ENCODE measurements at places on chromosomes 3 and 15.

- no peak for DNase-seq
Observed at GRCh38 chr15:78895471-78895870, 22.8 kb downstream of the MORF4L1 start.

DNA sequence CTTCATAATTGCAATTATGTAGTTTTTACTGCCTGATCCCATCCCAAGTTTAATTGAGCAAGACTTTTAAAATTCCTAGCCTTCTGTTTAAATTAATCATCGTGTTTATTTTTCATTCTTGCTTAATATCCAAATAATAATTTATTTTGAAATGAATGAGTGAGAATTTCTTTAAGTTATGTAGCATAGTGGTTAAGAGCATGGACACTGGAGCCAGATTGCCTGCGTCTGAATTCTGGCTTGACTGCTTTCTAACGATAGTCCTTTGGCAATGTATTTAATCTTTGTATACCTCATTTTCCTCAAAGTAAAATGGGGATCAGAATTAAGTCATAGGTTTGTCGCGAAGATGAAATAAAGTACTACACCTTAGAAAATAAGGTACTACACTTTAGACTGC lies 71.4 kb downstream of the LRRC49 start:
- DNase-seq, result no peak

GRCh38 chr3:59368900-59369675 lies 319.3 kb upstream of the CFAP20DC start:
- DNase-seq, result no peak

- no peak for DNase-seq
Observed at GRCh38 chr15:99098991-99099390, 5.9 kb upstream of the SYNM start.

DNA sequence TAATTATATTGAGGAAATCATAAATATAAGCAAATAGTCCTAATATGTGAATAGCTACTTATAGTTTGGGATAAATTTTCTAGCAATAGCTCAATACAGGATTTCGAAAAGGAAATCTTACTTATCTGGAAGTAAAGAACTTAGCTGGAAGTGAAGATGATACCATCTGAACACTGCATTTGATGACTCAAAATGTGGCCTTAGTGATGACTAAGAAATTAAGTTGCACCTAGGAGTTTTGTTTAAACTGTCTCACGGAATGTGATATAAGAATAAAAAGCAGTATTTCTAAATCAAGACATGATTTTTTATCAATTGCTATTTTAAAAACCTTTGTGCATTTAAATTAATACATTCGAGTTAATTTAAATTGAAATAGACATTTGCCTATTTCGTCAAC lies 91.2 kb downstream of the EOMES start:
- peak; percentile 44 for DNase-seq

DNA sequence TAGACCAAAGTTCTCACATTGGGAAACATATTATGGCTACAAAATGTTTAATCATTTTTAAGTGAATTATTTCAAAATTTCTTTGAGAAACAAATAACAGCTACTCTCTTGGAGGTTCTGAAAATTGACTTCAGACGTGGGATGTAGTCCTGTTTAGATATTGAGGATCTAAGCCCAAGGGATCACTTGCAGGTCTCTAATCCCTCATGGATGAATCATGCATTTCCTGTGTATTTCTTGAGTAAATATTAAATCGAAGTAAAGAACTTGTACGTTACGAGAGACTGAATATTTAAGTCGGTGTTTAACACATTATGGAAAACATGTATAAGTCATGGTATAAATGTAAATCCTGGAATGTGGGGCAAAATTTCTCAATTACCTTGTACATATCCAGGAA lies 119.8 kb downstream of the EPHA3 start:
- no peak for DNase-seq

DNA sequence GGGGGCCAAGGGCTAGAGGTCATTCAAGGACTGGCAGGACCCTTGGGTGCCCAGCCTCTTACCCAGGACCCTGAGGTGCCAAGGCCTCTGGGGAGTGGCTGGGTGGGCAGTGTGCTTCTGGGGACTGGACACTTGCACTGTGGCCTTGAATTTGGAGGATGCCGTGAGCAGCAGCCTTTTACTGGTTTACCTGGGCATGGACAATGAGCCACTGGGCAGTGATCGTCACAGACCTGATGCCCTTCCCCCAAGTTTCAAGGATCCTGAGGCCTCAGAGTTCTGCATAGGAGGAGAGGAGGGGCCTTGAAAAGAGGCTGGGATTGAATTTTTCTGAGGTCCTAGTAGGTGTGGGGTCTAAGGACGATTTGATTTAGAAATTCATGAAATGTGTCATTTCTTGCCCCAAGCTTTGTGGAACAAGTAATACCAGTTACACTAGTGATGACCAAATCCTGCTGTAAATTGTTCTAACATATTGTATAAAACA lies 146.1 kb upstream of the TPM1 start:
- DNase-seq, result peak; percentile 85

DNA sequence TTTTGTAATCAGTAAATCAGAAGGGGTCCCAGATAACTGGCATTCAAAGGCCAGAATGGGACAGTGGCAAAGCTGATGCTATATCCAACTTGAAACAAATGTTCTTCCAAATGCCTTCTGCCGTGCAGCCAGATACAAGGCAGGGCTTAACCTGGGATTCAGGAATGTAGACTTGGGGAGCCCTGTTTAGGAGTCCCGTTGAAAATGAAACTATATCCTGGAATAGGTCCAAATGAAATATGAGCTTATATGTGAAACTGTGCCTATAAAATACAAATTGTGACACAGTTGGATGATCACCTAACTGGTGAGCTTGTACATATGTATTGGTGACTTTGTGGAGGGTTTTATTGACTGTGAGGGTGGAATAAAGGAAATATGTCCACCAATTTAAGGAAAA lies 28.7 kb downstream of the FRMD4B start:
- DNase-seq, result no peak

- DNase-seq, result no peak
Observed at GRCh38 chr15:47349179-47349578, 368.1 kb upstream of the SEMA6D start.

DNA sequence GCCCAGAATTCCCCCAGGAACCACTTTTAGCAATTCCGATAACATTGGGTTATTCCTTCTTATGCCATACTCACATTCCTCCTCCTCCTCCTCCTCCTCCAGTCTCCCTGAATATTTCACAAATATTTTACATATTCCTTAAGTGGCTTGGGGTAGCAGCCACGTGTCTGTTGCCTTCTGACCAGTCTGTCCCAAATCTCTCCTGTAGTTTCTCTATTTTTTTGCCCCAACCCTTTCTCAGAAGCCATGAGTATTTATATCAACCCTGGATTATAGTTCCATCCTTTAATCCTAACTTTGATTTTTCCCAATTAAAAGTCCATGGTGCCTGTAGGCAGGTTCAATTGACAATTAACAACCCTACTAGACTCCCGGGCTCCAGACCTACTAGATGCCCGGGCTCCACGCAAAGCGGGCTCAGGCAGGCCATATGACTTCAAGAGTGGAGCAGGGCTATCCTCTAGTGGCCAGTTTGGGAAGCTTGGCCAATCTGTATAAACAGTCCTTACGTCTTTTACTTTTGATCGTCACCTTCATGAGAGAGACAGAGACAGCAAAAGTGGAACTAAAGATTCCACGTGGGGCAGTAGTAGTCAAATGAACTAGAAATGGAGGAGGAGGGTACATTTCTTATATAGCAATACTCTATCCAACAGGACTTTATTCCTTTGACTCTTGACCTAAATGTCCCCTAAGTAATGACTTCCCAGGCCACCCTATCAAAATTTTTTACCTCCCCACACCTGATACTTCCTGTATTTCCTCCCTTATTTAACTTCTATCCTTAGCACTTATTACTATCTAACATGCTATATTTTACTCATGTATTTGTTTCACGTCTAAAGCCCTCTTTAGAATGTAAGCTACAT lies 69.7 kb downstream of the USF3 start:
- peak; percentile 62 for DNase-seq

- peak; percentile 10 for DNase-seq
Observed at GRCh38 chr3:67531181-67532101, 123.0 kb downstream of the SUCLG2 start.

- DNase-seq, result peak; percentile 30
Observed at GRCh38 chr3:174441588-174442301, 417.4 kb upstream of the NAALADL2 start.

DNA sequence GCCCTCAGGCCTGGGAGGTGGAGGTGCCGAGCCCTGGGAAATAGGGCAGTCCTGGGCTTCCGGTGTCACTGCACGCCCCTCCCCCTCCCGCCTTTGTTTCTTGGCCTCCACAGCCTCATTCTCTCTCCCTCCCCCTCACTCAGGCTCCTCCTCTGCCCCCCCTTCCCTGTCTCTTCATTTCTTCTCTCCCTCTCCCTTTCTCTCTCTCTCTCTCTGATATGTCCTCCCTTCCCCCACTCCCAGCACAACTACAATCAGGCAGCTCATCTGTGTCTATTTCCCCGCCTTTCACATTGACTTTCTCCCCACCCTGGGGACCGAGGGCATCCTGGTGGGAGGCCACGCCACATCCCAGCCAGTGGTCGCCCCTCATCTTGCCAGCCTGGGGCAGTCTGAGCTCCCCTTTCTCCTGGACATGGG lies 40.2 kb downstream of the IDH2 start:
- peak; percentile 31 for DNase-seq

- DNase-seq, result no peak
Observed at GRCh38 chr3:150607267-150608065, 4.3 kb downstream of the SELENOT start.

DNA sequence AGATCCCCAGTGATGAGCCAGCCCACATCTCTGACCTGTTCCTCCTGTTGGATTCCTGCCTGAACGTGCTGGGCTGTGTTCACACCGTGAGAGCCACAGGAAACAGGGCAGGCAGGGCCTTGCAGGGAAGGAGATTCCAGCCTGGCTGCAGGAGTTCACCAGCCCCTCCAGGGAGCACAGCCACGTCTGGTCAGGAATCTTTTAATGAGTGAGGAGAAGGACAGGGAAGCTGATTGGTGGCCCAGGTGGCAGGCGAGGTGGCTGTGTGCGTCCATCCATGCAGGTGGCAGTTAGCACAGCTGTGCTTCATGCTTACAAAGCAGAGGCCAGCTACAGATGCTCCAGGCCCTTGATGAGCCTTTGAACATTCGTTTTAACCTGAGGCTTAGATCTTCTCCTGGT lies 10.5 kb downstream of the LRRK1 start:
- DNase-seq, result peak; percentile 73

- DNase-seq, result no peak
Observed at GRCh38 chr3:74920721-74921350, 306.4 kb upstream of the CNTN3 start.

DNA sequence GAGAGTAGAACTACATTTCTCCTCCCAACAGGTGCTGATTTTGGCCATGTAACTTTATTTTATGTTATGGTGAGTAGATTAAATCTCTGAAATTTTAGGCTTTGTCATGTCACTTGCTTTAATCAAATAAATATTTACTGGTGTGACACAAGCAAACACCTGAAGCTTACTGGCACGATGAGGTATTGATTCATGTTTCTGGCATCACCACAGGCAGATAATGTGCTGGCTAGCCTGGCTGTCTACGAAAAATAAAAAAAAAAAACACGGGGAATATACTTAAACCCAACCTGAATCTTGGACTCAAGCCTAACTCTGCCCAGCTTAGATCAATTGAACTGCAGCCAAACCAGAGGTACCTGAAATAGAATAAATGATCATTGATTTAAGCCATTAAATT lies 65.6 kb upstream of the CADM2 start:
- no peak for DNase-seq

DNA sequence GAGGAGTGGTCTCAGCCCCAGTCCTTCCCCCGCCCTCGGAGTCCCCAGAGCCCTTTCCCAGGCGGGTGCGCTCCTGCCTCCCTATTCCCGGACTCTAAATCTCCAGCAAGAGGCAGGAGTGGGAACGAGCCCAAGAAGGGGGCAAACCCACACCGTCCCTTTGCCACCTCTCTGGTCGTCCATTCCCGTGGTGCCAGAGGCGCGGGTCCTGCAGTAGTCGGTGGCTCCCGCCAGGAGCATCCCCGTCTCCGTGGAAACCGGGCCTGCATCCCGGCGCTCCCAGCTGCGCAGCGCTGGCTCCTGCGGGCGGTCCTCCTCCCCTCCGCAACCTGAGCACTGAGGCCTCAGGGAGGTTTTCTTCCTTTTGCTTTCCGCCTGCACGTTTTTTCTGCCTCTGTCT lies 44.8 kb downstream of the LHFPL4 start:
- no peak for DNase-seq

GRCh38 chr3:73508330-73508954 lies 116.3 kb downstream of the PDZRN3 start:
- DNase-seq, result peak; percentile 70

- peak; percentile 9 for DNase-seq
Observed at GRCh38 chr3:134911586-134912548, 116.8 kb downstream of the EPHB1 start.

- no peak for DNase-seq
Observed at GRCh38 chr3:189652042-189652441, 20.9 kb downstream of the TP63 start.

DNA sequence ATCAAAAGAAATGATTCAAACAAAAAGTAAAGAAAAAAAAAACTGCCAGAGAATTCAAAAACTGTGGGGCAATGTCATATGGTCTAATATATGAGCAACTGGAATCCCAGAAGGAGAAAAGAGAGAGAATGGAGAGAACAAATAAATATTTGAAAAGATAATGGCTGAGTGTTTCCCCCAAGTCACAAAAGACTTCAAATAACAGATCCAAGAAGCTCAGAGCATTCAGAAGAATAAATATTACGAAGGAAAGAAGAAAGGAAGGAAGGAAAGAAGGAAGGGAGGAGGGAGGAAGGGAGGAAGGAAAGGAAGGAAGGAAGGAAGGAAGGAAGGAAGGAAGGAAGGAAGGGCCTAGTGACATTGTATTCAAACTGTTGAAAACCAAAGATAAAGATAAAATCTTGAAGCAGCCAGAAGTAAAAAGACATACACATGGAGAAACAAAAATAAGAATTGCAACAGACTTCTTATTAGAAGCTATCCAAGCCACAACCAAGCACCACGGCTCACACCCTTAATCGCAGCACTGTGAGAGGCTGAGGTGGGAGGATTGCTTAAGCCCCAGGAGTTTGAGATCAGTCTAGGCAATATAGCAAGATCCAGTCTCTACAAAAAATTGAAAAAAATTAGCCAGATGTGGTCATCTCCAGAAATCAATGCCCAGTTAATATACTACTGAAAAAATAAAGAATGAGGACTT lies 118.9 kb upstream of the IGSF10 start:
- no peak for DNase-seq

DNA sequence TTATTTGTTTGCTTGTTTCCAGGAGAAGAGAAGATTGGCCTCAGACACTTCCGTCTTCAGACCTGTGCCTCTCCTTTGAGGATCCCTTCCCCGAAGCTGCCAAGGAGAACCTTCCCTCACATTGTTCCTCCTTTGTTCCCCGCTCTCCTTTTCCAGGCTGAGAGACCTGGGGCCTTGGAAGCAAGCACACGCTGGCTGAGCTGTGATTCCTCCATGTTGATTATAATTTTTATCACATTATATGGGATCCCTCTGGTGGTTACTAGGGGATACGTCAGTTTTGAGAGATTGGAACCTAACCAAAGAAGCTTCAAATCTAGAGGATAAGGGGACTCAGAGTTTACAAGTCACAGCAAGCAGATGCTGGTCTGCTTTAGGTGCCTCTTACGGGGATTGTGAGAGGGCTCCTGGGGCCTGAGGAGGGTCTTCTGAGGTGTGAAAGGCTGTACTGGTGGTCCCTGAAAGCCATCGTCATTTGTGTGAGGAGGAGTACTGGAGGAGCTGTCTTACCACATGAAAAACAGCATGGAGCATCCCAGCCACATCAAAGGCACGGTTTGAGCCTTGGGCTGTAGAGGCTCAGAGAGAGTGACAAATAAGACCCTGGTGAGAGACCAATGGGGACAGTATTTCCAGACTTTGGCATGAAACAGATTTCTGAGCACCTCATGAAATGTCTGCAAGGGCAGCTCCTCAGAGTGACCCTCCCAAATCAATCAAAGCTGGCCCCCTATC lies 760.1 kb upstream of the CFAP20DC start:
- no peak for DNase-seq

GRCh38 chr15:81011593-81011992 lies 10.9 kb downstream of the TLNRD1 start:
- no peak for DNase-seq

All from kidney tubule cell (primary cell).